ENCODE measurements at places on chromosomes 3 and 15.

DNA sequence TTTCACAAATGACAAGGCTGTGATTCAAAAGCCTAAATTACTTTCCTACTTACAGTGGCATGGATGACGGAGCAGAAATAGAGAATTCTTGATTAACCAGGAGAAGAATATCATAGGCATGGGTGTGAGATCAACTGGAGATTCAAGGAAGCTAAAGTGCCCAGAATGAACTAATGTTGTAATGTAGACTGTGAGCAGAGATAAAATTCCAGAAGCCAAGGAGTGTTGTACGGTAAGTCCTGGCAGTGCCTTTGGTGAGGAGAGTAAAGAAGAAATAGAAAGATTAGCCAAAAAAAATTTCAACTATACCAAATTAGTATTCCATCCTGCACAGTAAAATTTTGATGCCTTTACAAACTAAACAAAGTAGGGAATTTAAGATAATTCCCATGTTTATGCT lies 75.9 kb downstream of the ZBTB20 start:
- DNase-seq, result no peak

DNA sequence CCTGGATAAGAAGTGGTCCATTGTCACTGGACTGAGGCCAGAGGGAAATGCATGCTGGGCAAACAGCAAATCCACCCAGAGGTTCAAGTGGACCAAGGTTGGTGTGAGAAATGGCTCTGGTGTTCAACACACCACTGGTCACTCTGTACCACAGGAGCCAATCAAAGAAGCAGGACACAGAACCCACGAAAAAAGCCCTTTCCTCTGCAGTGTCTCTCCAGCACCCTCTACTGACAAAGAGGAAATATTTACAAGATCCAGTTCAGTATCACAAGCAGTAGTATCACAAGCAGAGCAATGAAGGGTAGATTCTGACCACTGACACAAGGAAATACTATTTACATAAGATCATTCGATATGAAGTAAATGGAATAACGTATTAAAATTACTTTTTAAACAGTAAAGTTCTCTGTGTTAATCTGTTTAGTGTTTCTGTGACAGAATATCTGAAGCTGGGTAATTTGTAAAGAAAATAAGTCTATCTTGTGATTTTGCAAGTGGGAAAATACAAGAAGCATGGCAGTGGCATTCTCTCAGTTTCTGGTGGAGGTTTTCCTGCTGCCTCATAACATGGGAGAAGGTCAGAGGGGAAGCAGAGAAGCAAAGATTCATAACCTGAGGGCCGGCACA lies 390.7 kb downstream of the EFHB start:
- DNase-seq, result no peak

- DNase-seq, result no peak
Measured at GRCh38 chr3:42269647-42270046, 3.7 kb upstream of the CCK start.

DNA sequence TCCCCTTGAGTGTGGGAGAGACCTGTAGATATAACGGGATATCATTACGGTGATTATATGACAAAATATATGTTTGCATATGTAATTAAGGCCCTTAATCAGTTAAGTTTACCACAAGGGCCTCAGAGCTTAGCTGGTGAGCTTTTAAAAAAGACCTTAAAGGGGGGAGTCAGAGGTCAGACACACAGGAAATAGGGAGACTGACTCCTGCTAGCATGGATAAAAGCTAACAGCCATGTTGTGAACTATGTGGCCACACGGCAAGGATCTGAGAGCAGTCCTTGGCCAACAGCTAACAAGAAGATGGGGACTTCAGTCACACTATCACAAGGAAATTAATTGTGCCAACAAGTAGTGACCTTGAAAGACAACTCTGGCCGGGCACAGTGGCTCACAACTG lies 3.1 kb downstream of the STAG1 start:
- no peak for DNase-seq

- DNase-seq, result no peak
Measured at GRCh38 chr3:175278680-175279079, 419.5 kb downstream of the NAALADL2 start.

- no peak for DNase-seq
Measured at GRCh38 chr3:59327376-59327808, 277.6 kb upstream of the CFAP20DC start.

DNA sequence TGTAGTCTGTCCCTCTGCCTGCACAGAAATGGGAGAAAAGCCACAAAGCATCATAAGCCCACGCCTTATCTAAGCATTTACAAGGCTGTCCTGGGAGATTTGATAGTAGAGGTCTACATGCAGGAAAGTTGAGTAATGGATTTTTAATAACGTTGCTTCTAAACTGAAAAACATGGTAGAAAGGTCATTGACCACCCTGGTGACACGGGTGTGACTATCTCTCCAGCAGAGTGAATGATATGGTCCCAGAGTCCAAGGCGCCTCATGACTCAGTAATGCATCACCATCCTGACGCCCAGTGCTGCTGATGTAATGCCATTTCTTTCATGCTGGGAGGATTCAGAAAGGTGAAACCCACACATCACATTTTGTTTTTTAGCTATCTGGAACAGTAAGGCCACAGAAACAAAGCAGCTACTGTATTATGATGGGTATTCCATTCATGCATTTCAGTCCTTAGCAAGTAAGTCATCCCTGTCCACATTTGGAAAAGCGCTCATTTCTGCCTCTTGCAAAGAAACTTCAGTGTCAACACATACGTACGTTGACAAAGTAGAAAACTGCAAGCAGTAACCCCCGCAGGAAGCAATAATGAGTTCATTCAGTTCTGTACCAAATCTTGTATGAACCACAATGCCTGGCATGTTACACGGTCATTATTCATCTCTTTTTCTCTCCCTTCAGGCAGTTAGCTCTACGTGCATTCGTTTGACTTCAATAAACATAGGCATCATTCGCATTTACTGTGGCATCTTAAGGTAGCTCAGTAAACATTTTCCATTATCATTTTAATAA lies 483.5 kb downstream of the GABRG3 start:
- DNase-seq, result no peak

DNA sequence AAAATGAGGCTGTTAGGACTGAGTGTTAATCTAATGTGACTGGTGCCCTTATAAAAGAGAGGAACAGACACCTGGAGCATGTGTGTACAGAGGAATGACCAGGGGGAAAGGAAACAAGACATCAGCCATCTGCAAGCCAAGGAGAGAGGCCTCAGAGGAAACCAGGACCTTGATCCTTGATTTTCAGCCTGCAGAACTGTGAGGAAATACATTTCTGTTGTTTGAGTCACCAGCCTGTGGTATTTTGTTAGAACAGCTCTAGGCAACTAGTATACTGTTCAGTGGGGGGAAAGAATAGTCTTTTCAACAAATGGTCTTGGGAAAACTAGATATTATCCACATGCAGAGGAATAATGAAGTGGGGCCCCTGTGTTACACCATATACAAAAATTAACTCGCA lies 80.6 kb downstream of the CCR1 start:
- DNase-seq, result no peak

GRCh38 chr15:60371175-60372051 lies 26.4 kb downstream of the ANXA2 start:
- peak; percentile 97 for DNase-seq

GRCh38 chr3:72278349-72279067 lies 493.6 kb upstream of the PROK2 start:
- no peak for DNase-seq

DNA sequence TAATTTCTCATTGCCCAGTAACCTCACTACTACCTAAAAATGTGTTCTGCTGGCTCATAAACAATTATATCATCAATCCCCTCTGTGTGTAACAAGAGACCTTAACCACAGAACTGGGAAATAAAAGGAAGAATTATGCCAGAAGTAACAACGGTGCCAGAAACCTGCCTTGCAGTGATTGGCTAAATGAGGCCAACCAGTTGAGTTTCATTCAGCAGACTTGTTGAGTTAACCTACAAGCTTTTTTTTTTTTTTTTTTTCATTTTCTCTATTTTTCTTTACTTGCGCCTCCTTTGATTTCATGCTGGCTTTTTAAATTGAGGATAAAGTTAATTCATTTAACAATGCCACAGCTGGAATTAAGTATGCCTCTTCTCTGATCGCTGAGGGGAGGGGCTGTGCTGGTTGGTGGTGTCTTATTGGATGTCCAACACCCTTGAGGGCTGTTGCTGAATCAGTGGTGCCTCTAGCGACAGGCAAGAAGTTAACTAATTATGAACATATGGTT lies 30.0 kb upstream of the GMNC start:
- no peak for DNase-seq

GRCh38 chr15:67189326-67190051 lies 65.0 kb downstream of the AAGAB start:
- DNase-seq, result no peak

- no peak for DNase-seq
Measured at GRCh38 chr3:13689373-13690260, 140.7 kb downstream of the FBLN2 start.

GRCh38 chr3:9750556-9751411 lies 1.0 kb downstream of the OGG1 start:
- no peak for DNase-seq

GRCh38 chr3:185584686-185585085 lies 1.4 kb upstream of the SENP2 start:
- no peak for DNase-seq

- DNase-seq, result no peak
Measured at GRCh38 chr3:102353805-102354204, 81.0 kb upstream of the ZPLD1 start.

GRCh38 chr3:25235031-25235430 lies 193.0 kb upstream of the RARB start:
- DNase-seq, result no peak

DNA sequence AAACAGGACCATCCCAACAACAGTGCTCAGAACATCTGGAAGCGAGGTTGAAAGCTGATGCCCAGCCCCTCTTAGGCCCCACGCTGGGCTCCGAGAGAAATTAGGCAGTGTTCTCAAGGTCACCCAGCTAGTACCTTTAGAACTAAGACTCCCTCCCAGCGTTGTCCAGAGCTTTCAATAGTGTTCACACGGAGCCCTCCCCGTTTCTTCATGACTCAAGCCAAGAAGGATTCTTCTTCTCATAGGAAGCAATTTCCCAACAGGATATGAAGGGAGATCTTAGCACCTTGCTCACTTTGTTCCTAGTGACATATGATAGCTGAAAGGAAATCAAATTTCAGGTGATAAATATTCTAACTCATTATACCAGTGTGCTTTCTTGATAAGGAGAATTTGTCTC lies 244.2 kb upstream of the ST8SIA2 start:
- DNase-seq, result no peak

- DNase-seq, result no peak
Measured at GRCh38 chr3:102083473-102083872, 234.2 kb downstream of the NFKBIZ start.

DNA sequence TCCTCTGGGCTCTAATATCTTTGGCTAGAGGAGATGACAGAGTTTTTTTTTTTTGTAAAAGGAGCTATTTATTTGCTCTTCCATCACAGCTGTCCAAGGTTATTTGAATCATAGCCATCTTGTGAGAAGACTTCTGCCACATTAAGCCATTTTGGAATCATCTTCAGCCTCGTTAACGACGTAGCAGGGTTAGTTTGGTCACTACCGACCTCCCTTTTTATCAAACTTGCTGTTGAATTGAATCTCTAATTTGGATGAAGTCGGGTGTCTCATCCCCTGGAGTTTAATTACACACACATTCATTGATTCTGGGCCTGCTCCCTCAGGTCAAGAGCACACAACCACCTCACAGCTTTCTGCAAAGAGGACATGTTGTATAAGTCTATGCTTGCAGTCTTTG lies 238.7 kb downstream of the CPNE4 start:
- no peak for DNase-seq

DNA sequence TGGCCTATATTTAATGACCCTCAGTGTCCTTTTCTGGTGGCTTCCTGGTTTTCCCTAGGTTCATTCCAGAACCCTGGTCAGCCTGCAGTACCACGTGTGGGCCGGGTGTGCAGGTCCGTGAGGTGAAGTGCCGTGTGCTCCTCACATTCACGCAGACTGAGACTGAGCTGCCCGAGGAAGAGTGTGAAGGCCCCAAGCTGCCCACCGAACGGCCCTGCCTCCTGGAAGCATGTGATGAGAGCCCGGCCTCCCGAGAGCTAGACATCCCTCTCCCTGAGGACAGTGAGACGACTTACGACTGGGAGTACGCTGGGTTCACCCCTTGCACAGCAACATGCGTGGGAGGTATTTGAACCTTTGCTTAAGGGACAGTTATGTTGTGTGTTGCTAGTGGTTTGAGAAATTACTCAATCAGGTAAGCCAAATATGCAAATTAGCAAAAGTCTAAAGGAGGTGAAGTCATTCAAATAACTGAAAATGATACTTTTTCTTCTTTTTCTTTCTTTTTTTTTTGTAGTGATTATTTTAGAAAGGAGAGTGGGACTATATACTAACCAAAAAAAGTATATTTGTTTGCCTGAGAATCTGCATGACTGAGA lies 259.2 kb downstream of the ADAMTSL3 start:
- no peak for DNase-seq

DNA sequence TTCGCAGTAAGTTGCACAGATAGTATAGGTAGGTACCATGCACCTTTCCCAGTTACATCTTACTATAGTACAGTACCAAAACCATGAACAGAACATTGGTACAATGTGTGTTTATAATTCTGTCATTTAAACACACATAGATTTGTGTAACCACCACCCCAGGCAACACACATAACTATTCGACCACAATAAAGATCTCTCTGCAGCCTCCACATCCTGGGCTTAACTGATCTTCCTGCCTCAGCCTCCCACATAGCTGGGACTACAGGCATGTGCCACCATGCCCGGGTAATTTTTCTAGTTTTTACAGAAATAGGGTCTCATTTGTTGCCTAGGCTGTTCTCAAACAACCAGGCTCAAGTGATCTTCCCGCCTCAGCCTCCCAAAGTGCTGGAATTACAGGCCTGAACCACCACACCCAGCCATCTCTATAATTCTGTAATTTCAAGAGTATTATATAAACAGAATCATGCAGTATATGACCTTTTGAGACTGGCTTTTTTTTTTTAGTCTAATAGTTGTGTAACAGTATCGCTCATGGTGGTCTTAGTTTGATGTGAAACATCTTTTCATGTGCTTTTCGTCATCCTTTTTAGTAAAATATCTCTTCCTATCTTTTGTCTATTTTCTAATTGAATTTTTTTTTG lies 13.3 kb upstream of the TMF1 start:
- DNase-seq, result no peak

DNA sequence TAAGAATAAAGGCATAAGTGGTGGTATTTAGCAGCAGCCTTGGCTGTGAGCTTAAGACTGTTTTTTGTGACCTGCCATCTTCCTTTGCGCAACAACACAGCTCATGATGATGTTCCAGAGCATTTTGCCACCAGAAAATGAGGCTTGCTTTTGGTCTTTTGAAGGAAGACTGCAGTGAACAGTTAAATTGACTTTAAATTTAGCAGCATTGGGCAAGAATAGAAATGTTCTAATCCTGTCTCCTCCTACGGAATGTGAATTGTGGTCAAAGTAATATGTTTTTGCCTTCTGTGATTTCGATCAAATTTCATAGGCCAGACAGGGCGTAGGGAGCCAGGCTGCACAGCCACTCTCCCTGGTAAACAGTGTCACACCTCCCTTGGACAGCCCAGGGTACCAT lies 460.7 kb upstream of the RASGRP1 start:
- DNase-seq, result no peak

GRCh38 chr3:196965112-196965803 lies 3.4 kb downstream of the PIGZ start:
- DNase-seq, result no peak
